ENCODE measurements at places on chromosomes 3 and 15.

GRCh38 chr3:52046186-52046901 is 10.0 kb downstream of the DUSP7 start:
- DNase-seq = no peak

DNA sequence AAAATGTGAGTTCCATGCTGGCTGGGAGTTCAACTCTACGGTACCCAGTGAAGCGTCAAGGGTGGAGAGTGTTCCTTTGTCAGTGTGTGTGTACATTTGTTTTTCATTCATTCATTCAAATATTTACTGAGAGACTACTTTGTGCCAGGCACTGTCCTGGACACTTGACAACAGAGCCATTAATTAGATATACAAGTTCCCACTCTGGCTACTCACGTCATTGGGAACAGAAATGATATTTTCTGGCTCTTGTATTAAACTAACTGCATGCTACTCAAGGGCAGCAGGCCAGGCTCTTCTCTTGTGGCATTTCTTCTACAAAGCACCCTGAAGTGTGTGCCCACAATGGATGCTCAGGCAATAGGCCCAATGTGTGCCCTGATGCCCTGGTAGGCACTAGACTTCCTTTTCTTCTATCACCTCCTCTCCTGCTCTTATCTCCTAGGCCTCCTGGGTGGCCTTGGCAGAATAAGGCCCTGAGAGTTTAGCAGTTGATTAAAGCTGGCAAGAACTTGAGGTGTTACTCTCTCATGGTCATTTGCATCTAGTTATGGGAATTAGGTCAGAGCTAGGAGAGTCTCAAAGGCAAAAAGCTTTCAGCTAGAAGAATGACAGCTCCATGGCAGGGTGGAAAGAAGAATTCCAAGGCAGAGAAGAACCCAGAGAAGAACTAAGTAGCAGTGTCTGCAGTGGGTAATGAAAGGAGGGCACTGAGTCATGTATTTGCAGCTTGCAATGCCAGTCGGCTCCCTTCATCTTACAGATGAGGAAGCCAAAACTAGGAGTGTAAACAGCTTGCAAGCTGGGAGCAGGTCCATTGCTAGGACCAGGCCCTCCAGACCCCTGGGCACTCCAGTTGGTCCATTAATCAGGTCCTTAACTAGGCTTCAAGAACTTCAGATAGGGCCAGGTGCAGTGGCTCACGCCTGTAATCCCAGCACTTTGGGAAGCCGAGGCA is 14.0 kb upstream of the SMAD3 start:
- no peak for DNase-seq

- DNase-seq = no peak
These were observed 25.6 kb downstream of the CPOX start for GRCh38 chr3:98567666-98568270.

DNA sequence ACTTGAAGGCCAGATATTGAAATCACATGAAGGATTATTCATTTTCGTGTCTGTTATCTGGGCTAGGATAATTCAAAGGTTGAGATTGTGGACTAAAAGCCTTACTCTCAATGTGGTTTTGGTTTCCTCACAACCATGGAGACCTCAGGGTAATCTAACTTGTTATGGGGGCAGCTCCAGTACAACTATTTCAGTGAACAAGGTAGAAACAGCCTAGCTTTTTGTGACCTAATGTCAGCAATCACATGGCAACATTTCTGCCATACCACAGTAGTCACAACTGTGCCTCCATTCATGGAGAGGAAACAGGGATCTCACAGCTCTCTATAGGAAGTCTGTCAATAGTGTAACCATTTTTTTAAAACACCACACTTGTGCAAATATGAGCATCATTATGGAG is 62.4 kb upstream of the RARB start:
- DNase-seq = no peak

- DNase-seq = no peak
These were observed 71.9 kb upstream of the THSD4 start for GRCh38 chr15:71043373-71043772.

DNA sequence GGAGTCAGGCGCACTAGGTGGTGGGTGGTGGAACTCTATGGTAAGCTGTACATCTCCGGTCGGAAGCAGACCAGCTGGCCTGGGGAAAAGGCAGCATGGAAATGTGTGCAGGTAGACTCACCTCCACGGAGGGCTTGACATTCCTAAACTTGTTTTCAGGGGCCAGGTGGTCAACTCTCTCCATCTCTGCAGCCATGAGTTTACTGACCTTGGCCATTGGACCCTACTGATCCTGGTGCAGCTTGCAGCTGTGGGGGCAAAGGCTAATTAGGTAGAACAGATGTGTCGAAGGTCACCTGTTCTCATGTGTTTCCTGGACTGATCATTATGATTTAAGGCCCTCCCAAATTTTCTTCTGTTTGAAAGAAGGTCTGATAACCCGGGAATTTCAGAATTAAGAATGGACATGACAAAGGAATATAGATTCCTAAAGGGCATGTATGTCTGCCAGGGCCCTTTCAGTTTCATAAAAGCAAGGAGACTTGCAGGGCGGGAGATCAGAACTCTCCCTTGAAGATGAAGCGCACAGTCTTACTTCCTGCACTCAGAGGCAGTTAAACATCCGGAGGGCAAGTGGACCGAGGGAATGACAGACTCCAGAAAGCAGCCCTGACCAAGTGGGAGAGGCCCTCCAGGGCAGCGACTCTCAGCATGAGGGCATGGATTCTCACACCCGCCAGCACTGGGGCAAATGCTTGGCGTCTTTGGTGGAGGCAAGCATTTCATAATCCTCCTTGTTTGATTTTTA is 56.1 kb upstream of the CMTM7 start:
- no peak for DNase-seq

- DNase-seq = no peak
These were observed 7.2 kb upstream of the GATM start for GRCh38 chr15:45385590-45385989.

GRCh38 chr3:105653166-105653565 is 215.6 kb downstream of the CBLB start:
- DNase-seq = no peak

DNA sequence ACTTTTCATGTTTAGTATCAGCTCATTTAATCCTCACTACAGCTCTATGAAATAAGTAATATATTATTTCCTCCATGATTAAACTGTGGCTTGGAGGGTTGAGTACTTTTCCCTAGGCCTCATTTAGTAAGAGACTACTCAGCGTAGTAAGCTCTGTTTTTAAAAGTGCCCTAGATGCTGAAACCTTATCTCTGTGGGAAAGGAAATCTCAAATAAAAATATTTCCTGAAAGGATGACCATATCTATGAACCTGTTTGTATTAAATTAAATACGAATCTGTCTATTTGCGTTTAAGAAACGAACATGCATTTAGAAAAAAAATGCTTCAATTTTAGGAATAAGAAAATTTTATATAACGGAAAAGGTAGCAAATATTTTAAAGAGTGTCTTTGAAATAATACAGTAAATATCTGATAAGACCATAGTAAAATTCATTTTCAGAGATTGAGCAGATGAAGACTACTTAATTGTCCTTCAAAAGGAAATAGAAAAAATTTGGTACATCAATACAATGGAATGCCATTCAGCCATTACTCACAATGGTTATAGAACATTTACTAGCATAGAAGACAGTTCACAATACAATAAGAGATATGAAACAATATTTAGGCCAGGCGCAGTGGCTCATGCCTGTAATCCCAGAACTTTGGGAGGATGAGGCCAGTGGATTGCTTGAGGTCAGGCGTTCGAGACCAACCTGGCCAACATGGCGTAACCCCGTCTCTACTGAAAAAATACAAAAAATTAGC is 56.2 kb downstream of the ATG7 start:
- DNase-seq = no peak

- no peak for DNase-seq
These were observed 211.7 kb downstream of the FGF12 start for GRCh38 chr3:192515664-192516045.

DNA sequence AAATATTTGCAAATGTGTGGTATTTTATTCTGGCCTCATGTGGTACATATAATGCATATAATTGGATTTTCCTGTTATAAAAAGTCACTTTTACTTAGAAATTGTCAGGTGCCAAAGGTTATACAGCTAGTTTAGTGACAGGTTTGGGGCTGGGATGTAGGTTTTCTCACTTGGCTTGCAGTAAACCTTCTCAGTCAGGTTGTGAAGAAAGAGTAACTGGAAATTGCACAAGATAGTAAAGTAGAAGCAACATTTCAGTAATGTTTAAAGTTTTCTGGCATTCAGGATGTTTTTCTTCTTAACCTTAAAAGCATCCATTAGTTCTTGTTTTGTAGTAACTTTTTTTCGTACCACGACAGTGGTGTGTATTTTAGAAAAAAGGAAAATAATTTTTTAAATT is 53.9 kb downstream of the MEF2A start:
- no peak for DNase-seq

DNA sequence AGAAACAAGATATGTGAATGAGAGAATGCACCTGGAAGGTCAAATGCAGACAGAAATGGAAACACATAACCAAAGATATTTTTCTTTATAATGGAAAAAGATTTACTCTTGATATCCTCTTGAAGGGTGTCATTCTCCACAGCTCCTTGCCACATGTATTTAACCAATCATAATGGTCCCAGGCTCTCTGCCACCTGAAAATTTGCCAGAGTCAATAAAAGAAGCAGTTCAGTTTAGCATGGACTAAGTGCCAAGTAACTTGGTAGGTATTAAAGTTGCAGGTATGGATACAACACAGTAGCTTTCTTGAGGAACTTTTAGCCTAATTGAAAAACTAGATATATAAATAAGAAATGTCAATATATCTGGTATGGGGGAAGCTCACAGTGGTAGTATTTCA is 33.5 kb downstream of the TUSC7 start:
- DNase-seq = no peak

GRCh38 chr15:78263351-78263781 is 996 bp upstream of the DNAJA4 start:
- peak; percentile 44 for DNase-seq

DNA sequence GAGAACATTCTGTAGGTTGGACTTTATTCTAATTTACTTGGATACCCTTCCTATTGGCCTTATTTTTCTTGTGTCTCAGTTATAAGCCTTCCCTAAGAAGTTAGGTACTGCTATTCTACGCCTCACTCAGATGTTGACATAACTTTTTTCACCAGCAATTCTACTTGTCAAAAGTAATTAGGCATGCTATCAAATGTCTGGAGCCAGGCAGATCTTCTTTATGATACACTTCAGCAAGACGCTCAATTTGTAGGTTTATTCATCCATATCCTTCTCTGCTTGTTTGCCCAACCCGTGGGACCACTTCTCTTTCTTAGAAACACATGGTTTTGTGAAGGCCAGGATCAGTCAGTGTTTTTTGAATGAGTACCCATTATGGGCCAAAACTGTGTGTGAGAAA is 36.2 kb upstream of the COL8A1 start:
- no peak for DNase-seq

DNA sequence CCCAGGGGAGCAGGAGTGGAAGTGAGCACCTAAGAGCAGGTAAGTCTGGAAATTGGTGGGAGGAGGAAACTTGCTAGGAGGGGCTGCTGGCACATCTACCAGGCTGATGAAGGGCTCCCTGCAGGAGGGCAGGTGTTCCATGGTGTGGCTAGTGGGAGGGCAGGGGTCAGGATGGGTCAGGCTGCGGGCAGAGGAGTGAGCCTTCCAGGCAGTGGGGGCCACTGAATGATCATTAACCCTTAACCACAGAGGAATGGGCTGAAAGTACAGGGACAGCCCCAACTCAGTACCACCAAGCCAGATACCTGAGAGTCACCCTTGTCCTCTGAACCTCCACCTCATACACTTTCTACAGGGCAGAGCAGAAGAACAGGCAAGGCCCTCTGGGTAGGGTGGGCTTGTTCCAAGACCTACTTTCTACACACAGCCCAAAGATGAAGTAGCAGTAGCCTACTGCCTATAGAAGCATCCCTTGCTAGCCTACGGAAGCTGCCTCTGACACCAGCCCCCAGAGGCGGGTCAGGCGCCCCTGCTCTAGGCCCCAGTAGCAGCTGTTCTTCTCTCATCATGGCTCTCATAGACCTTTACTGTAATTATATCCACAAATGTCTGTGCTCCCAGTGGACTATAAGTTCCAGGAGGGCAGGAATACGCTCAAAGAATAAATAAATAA is 4.6 kb downstream of the RAB6B start:
- no peak for DNase-seq

GRCh38 chr3:40379674-40380306 is 7.2 kb upstream of the ENTPD3 start:
- no peak for DNase-seq

GRCh38 chr15:72783004-72783639 is 436 bp downstream of the ADPGK start:
- peak; percentile 70 for DNase-seq

GRCh38 chr15:51286816-51287215 is 51.6 kb downstream of the CYP19A1 start:
- no peak for DNase-seq

DNA sequence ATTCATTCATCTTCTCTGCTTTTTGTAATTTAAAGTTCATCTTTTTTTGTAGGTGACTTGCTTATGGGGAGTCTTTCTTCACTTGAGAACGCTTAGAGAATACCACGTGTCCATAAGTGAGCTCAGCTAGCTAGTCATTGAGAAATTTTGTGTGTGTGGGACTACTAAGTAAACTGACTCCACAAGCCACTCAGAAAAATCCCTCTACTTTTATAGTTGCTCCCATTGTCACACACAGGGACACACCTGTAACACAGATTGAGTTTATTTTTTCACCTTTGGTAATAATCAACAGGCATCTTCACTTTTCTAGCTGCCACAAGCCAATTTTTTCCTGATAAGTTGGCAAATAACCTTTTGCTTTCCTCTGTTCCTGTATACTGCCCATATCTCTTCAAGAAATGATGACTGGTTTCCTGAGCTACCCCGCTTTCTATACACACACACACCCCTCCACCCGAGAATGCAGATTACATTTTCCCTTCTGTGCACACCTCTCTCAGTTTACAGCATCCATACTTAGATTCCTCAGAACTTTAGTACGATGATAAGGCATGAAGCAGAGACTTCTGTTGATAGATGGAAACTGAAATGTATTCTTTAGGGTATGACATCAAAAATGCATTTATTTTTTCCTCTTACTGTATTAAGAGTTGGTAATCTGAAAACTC is 4.6 kb downstream of the TSC22D2 start:
- no peak for DNase-seq

DNA sequence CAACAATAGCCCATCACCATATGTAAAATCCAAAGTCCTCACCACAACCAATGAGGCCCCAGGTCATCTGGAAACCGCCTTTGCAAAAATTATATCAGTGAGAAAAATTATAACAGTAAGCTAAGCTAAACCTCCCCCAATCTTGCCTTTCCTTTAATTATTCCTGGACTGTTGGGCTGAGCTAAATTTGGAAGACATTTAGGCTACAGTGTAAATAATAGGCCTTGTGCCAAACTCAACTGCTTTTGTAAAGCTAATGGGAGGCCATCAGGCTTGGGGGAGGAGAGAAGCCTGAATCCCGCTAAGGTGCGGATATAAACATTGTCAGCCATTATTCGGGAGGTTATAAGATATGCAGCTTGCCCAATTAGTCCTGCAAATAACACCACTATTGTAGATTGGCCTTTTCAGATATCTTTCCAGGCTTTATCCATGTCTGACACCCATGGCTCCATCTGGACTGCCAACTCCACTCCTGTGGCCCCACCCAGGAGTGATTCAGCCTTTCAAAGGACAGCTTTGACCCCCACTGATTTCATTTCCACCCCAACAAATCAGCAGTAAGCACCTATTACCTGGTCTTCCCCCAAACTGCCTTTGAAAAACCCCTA is 53.0 kb upstream of the CA12 start:
- DNase-seq = no peak

- DNase-seq = no peak
These were observed 40.7 kb upstream of the LYZL4 start for GRCh38 chr3:42451116-42451515.

Measured in germinal center (tissue), 1 donor.